IMR-90 (cell line): ENCODE measurements at places on chromosomes 16 and 17. TPM values are rescaled to one million over a fixed set of nuclear protein-coding genes. Genes with fewer than 3 reads are reported as not detected.

Gene CENPV
- 35.3 and 38.6 TPM in 2 replicates for total RNA-seq

DNA sequence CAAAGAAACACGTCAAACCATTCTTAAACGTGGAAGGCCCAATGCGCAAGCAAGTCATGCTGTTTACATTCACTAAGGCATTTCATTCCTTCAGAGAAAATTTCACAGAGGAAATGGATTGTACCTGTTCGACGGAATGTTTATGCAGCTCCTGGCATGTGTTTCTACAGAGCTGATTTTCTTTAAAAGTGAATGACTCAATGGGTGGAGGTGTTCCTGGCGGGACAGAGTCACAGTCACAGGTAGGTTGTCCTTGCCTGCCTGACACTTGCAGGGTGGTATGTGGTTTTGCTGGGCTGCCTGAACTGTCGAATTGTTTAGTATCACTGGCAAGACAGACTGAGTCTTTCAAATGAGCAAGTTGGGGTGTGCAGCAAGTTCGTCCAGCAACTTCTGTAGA, 11.6 kb downstream of the PALB2 start:
- DNase-seq: no peak

DNA sequence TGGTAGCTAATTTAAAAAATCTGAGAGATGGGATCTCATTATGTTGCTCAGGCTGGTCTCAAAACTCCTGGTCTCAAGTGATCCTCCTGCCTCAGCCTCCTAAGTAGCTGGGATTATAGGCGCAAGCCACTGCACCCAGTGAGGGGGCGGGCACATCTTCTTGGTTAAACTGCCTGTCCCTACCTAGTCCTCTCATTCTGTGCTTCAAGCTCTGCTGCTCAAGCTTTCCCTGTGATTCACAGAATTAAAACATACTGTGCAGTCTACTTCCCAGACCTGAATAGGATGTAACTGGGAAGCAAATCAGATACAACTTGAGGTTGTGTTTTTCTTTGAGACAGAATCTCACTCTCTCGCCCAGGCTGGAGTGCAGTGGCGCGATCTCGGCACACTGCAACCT, 2.3 kb downstream of the MRPL38 start:
- no peak for DNase-seq

DNA sequence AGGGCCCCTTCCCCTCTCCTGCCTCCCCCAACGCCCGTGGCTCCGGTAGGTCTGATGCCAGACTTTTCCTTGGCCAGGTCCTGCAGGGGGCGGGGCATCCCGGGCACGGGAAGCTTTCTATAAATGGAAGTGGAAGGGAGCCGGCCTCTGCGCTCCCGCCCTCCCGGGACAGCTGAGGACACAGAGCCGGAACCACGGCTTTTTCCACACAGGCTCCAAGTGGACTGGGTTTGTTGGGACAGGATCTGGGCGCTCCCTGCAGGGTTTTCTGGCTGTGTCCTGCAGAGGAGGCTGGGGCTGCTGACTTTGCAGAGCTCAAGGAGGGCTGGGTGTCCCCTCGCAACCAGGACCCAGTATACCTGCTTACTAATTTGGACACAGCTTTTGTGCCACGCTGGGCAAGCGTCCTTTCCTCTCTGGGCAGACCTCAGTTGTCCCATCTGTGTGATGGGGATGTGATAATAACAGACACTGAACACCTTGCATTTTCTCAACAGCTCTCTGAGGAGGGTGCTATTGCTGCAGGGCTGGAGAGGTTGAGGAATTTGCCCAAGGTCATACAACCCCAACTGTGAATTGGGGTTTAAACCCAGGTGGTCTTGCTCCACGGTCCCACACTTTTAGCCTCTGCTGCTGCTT, 1.8 kb downstream of the TNS4 start:
- peak; percentile 60 for DNase-seq

DNA sequence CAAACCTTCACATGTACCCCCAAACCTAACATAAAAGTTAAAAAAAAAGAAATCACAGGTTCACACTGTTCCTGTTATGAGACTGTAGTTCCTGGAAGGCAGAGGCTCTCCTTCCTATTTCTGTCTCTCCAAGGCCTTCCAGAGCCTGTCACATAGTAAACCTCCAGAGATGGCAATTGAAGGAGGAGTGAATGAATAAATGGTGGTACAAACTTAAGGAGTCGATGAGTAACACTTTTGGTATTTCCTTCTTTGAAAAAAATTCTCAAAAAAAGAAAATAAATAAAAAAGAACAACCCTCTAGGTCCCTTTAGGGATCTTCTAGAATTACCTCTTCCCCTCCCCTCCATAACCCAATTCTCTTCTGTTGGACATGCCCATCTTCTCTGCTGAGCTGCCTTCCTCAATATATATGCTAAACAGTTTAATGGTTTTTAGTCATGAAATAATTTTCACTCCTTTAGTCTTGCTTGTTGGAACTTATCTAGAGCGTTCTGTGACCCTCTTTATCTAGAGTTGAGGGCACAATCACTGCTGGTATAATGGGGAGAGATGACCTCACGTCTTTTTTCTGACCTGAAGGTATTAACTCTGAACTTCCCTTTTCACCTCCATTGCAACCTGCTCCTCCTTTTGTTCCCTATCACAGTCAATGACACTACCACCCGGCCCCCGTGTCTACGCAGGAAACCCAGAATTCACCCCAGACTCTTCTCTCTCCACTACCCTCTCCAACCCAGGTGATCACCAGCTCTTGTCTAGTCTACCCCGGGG, 1.7 kb upstream of the TAF15 start:
- DNase-seq: peak; percentile 74

- no peak for DNase-seq
These were observed 15.1 kb downstream of the BAIAP2 start for GRCh38 chr17:81049973-81050551.
